ENCODE measurements at places on chromosomes 2 and 18.

- no peak for DNase-seq
Observed at GRCh38 chr2:28927878-28928277, 33.4 kb downstream of the WDR43 start.

DNA sequence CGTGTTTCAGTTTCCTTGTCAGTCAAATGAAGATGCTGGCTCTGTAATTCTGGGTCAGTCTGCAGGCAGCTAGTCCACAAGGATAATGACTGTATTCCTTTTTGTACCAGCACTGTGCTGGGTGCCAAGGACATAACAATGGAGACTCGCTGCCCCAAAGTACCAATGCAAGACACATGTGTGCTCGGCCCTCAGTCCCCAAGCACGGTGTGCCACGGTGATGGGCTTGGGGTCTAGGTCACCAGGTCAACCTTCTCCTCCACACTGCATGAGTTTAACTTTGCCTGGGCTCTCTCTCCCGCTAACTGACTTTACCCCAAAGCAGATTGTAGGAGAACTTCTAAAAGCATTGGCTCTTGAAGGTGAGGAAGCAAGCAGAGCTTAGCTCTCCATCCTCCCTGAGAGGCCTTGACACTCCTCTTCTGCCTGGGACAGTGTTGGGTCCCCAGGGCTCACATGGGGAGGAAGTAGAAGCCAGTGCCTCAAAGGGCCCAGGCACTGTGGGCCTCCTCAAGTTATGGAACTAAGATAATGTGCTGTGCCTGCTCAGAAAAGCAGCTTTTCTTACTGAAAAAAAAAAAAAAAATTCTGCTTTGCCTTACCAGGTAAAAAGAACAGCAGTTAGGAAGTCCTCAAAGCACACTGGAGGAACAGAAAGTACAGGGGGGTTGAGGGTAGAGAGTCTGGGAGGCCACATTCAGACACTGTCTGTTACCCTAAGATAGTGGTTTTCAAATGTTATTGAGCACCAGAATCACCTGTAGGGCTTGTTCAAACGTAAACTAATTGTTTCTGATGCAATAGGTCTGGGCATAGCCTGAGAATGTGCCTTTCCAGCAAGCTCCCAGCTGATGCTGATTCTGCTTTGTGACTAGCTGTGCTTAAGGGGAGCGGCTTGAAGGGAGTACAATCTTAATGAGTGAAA is 276.4 kb upstream of the CXCR4 start:
- DNase-seq: no peak

DNA sequence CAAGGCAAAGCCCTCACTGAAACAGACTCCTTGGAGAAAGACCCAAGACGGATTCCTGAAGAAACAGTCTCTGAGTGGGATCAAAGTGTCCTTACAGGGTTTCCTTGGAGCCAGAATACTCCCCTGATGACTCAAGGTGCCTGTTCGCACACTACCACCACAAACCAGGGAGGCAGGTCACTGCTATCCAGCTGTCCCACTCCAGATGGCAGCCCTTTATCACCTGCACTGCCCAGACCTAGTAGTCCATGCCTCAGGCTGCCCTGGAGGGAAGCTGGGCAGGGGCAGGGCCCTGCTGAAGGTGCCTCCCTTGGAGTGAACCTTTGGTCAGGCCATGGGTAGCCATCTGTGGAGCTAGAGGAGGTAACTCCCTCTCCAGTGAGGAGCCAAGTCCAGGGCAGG is 34.1 kb downstream of the TRABD2A start:
- no peak for DNase-seq

DNA sequence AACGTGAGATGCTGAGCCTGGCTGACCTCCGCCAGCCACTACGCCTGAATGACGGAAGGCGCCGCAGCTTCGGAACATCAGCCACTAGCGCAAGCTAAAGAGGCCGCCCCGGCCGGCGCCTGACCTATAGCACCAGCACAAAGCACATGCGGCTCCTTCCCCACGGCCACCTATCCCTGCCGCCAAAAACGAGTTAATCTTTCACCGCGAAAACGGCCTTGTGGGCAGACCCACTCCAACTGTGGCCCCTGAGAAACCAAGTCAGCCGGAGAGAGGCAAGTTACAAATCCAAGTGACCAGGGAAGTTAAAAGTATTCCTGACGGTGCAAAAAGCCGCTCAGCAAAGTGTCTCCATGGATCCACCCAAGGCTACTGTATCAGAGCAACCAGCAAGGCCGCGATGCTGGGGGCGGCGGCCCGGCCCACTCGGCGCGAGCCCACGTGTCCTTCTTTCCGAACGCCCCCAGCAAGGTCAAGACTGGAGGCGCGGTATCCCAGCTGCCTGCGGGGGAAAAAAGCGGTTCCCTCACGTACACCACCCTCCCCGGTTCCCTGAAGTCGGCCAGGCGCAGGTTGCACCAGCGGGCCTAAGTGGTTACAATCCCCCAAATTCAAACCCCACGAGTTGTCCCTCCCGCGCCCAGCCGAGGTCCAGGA is 575 bp downstream of the HSPD1 start:
- no peak for DNase-seq

- no peak for DNase-seq
Observed at GRCh38 chr18:3648641-3649040, 198.7 kb downstream of the TGIF1 start.

DNA sequence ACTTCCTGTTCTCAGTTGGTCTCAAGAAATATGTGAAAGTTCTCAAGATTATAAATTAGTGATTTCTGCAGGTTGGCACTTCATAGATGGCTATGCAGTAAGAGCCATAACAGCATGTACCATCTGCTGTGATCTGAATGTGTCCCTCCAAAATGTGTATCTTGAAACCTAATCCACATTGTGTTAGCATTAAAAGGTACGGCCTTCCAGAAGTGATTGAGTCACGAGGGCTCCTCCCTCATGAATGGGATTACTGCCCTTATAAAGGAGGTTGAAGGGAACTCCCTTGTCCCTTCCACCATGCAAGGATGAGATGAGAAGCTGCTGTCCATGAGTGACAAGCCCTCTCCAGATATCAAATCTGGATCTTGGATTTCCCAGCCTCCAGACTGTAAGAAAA is 45.0 kb downstream of the METTL4 start:
- no peak for DNase-seq
